A549 treated with GW870086 at 1 μM for 4 hours (cell line): ENCODE measurements at places on chromosomes 7 and 10. TPM values are rescaled to one million over a fixed set of nuclear protein-coding genes. Genes with fewer than 3 reads are reported as not detected.

C10orf105 gene
- total RNA-seq = not detected in 5 replicates

PRDX3 gene
- total RNA-seq = 274 to 343 TPM (median 322 TPM) in 5 replicates

KIF11 gene
- 26.8 to 40.1 TPM (median 35.1 TPM) in 5 replicates for total RNA-seq

ASIC3 gene
- total RNA-seq = 5.6 to 10.8 TPM (median 9.7 TPM) in 5 replicates

VWDE gene
- total RNA-seq = 0.31 to 0.76 TPM (median 0.57 TPM) in 5 replicates

KAZALD1 gene
- 2.3 to 3.1 TPM (median 2.8 TPM) in 5 replicates for total RNA-seq

FAM237B gene
- not detected in 5 replicates for total RNA-seq

SSC4D gene
- total RNA-seq = 0.89 to 1.6 TPM (median 1.0 TPM) in 5 replicates

TMEM178B gene
- 1.2 to 1.7 TPM (median 1.5 TPM) in 5 replicates for total RNA-seq

DPP6 gene
- total RNA-seq = 0.26 TPM in 1 of 5 replicates, not detected in the others

NEUROD6 gene
- total RNA-seq = not detected in 5 replicates

CFAP70 gene
- total RNA-seq = 0.10 to 0.21 TPM (median 0.14 TPM) in 5 replicates

TUBAL3 gene
- total RNA-seq = 0.19 to 0.50 TPM (median 0.27 TPM) in 5 replicates

OR6B1 gene
- total RNA-seq = not detected in 5 replicates
